ENCODE measurements at places on chromosomes 5 and 9. TPM values are rescaled to one million over a fixed set of nuclear protein-coding genes. Genes with fewer than 3 reads are reported as not detected.

ATP6V1G1 gene
- 205 TPM for polyA plus RNA-seq

DNA sequence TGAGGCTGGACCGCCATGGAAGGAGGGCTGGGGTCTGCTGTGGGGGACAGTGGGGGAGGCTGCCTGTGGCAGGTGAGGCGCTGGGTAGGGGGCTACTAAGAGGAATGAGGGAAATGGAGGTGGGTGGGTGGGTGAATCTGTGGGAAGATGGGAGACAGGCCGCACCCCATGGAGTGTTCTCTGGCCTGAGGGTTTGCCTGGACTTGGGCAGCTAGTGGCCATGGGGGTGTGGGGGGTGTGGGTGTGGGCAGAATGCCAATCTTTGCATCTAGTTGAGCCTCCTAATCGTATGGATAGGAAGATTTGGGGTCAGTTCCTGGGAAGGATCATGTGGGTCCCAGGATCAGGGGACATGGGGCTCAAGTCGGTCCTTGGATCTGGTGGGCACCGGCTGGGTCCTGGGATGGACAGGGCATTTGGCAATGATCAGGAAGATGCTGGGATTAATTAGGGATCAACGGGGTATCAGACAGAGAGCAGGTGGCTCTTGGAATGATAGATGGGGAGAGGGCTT lies 518 bp downstream of the ZDHHC12 start:
- DNase-seq = no peak

DNA sequence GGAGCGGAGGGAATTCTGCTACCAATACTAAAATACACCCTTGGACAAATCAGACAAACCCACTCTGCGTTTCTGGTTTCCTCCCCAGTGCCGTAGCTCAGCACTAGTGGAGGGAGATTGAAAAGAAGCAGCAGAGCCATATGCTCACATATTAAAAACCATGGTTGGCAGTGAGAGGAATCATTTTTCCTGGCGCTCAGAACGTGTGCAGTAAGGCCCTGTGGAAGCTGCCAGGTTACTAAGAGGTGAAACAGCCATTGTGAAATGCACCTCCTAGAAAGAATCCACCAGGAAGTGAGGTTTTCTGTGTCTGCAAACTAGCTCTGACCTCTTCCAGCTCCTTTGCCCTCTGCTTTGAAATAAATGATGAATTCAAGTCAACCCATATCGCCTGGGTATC lies 177.2 kb downstream of the ERCC6L2 start:
- no peak for DNase-seq

FOXD4 gene
- 0.33 TPM for polyA plus RNA-seq

- DNase-seq = no peak
Measured at GRCh38 chr5:102867992-102868662, 113.0 kb downstream of the PAM start.

DNA sequence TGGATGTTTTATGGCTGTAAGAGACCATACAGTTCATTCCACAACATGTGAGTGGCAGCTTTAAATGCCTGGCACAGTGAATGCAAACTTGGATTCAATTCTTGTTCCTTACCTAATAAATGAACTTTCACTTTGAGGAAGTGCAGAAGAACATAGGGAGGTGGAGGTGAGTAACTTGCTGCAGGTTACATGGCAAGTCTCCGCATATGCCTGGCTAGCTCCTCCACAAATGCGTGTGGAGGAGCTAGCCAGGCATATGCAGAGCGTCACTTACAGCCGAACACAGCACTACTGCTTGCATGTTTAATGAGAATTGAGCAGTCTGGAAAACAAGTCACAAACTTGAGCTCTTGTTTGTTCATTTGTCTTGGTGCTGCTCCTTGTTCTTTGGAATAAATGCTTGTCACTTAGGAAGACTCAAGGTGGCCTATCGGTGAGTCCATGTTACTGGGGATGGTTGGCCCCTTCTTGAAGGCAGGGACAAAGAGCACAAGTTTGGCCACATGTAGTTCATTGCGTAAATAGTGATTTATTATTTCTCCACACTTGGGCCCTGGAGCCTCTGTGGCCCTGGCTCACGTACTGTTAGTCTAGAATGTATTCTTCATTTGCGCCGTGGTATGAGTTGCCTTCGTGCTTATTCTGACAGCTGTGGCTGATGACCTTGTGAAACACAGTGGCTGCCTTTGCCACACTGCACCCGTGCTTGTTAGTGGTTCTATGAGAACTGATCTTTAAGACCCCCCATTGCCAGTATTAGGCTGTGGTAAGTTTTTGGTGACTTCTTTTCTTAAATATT lies 3.1 kb downstream of the ISOC1 start:
- no peak for DNase-seq

DNA sequence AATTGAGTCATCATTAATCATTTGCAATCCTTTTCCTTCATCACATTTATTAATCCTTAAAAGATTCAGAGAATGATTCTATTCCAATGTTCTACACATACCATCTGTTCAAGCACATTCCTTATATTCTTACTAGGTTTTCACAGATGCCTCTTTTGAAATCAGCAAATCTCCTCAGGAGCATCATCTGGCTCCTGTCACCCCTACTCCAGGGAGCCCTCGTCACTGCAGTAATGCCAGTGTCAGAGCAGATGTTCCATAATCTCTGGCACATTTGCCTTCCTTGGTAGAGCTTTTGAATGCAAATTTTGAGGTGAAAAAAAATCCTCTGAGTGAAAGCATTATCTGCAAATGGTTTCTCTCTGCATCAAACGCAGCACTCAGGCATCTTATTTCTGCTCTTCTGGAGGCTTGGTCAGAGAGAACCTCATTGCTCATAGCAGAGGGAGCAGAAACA lies 7.6 kb upstream of the KCNV2 start:
- DNase-seq = no peak

- no peak for DNase-seq
Measured at GRCh38 chr9:115058175-115058574, 59.8 kb downstream of the TNC start.

DNA sequence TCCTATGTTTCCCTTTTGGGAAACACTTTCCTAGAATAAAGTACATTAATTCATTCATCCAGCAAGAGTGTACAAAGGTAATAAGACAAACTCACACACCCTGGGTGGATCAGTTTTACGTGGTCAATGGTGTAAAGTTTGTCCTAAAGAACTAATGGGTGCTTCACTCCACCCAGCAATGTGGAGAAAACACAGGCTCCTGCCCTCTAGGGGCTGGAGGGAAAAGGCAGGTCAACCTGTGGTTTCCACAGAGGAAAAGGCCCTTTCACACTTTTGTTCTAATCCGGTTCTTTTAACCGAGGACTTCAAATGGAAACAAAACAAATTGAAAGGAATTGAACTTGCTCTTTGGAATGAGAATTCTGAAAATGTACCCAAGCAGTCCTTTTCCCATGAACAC lies 80.9 kb upstream of the SPOCK1 start:
- DNase-seq = no peak

ZFP37 gene
- 13.5 TPM for polyA plus RNA-seq

- DNase-seq = no peak
Measured at GRCh38 chr9:113520109-113520642, 56.6 kb downstream of the RGS3 start.

CD72 gene
- polyA plus RNA-seq = 3.4 TPM

JAK2 gene
- polyA plus RNA-seq = 10.2 TPM

PCAT7 gene
- 1.0 TPM for polyA plus RNA-seq

- DNase-seq = no peak
Measured at GRCh38 chr5:105954341-105954740, 1716.4 kb downstream of the EFNA5 start.

DNA sequence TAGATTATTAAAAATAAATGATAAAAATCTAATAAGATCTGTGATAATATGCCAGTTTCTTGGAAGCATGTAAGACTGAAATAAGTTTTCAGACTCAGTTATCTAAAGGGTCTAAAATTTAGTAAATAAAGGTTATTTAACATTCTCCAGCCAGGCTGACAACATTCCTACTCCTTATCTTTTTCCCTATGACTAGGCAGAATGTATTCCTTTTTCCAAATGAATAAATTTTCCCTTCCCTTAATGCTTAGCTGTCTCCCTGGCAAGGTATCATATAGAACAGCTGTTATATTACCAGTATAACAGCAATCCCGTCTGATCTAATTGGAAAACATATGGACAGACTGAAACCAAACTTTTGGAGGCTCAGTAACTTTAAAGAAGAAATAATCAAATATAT lies 13.0 kb downstream of the MEGF9 start:
- no peak for DNase-seq

GRCh38 chr5:122846051-122846550 lies 688 bp downstream of the SNX24 start:
- no peak for DNase-seq

GRCh38 chr9:6938873-6939272 lies 181.1 kb downstream of the KDM4C start:
- DNase-seq = no peak

DNA sequence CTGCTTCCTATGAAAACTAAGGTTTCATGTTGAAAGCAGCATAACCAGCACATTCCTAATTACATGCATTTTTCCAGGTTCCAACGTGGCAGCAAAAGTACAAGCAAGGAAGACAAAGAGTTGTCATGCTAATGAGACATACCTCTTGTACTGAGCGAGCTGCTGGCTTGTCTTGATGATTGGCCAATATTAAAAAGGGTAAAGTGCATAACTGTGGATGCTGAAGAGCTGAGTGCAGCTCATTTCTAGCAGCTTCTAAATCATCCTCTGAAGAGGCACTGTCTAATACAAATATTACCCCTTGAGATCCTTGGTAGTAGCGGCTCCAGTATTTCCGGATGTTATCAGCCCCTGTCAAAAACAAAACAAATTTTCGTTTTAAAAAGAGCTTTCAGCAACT lies 197.3 kb downstream of the ARL15 start:
- DNase-seq = no peak

DNA sequence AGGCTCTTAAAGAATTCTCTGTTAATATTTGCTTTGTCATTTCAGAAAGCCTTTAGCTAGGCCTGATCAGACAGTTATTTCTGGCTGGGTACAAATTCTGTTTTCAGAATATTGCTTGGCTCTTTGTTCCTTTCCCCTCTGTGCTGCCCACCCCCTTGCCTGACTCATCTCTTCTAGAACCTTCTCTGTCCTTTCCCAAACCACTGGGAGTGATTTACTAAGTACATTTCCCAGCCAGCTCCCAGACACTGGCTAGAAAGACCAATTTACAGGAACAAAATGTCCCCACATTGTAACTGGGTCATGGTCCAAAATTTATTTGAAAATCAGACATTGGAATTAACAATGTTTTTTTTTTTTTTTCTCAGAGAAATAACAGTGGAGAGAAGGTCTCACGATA lies 133.1 kb upstream of the MAP1B start:
- no peak for DNase-seq

GRCh38 chr9:38257626-38258215 lies 134.8 kb upstream of the ALDH1B1 start:
- DNase-seq = no peak

GRCh38 chr5:117143406-117143805 lies 568.8 kb upstream of the SEMA6A start:
- no peak for DNase-seq

DNA sequence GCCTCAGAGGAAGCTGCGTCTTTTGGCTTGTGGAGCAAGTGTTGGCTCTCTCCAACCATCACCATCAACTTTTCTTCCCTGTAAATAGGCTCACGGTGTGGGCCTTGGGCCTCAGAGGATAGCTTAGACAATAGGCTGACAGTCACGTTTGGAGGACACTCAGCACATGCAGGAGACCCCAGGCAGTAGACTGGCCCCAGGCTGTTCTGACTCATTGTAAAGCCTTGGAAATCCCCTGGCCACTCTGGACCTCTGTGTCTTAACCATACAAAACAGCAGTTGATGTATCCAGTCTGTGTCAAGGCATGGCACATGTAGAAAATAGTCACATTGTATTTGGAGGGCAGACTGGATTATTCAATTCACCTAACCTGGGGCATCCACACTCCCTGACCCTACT lies 18.6 kb downstream of the CD74 start:
- DNase-seq = no peak

EPB41L4B gene
- 15.5 TPM for polyA plus RNA-seq

DNA sequence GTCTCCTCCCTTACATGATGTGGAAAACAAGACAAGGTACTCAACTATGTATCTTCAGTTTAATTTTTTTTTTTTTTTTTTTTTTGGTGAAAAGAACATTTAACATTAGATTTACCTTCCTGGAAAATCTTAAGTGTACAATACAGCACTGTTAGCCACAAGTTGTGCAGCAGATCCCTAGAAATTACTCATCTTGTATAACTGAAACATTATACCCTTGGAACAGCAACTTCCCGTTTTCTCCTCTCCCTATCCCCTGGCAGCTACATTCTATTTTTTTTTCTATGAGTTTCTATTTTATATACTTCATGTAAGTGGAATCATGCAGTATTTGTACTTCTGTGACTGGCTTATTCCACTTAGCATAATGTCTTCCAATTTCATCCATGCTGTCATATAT lies 421.9 kb upstream of the FTMT start:
- no peak for DNase-seq

HK3 gene
- 0.89 TPM for polyA plus RNA-seq

TAF11L6 gene
- polyA plus RNA-seq = not detected

CARTPT gene
- not detected for polyA plus RNA-seq

- DNase-seq = no peak
Measured at GRCh38 chr9:84917366-84918070, 248.0 kb downstream of the NTRK2 start.

PPP3R2 gene
- 0.04 TPM for polyA plus RNA-seq

GRCh38 chr9:126440940-126441339 lies 114.3 kb downstream of the MVB12B start:
- DNase-seq = no peak

DNA sequence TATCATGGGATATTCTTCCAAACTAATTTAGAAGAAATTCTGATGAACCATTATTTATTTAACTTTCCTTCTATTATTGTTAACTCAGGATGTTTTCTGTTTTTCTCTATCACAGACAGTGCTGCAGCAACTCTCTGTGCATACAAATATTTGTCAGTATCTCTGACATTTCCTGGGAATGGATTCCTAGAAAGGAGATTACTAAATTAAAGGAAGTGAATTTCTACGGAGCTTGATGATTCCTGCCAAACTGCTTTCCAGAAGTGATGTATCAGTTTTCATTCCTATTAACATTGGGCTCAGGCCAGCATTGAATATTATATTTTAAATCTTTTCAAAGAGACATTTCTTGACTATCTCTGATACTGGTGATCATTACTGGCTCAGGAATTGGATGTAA lies 26.0 kb upstream of the MAST4 start:
- no peak for DNase-seq

DNA sequence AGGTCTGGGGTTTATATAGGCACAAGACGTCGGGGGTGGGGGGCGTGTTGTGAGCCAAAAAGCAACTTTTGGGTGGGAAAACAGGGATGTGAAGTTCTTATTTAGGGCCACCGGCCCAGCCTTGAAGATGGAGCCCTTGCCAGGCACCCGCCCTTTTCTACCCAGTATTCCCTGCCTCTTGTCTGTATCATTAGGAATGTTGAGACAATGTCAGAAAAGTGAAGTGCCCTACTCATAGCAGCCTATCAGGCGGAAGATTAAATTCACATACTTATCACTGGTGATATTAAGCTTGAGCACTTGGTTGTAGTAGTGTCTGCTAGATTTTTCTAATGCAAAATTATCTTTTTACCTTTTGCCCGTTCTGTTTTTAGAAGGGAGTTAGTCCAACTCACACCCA lies 293.5 kb downstream of the CDH10 start:
- DNase-seq = no peak

DNA sequence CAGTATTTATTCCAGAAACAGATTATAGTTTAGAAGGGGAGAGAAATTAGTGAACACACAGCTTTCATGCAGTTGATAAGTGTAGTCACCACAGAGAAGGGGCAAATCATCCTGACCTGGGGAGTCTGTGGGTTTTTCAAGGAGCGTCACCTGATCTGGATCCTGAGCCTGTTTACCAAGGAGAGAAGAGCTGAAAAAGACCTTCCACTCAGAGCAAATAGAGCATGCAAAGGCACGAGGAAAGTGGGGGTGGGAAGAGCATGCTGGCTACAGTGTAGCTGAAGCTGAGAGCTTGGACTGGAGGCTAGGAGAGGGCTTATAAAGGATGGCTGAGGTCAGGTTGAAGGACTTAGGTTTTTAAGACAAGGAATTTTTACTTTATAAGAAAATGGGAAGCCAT lies 30.4 kb downstream of the ACO1 start:
- no peak for DNase-seq

All from right lung (tissue), 10 donors.